Kasumi-1 (cell line): ENCODE measurements at places on chromosomes 16 and 17.
A peak's percentile ranks its signal among the peaks of the same experiment; 100 is the strongest.

- DNase-seq = no peak
Measured at GRCh38 chr16:48607056-48607825, 2.7 kb downstream of the N4BP1 start.

- DNase-seq = peak; percentile 53
Measured at GRCh38 chr17:2025622-2026309, 632 bp upstream of the RTN4RL1 start.

DNA sequence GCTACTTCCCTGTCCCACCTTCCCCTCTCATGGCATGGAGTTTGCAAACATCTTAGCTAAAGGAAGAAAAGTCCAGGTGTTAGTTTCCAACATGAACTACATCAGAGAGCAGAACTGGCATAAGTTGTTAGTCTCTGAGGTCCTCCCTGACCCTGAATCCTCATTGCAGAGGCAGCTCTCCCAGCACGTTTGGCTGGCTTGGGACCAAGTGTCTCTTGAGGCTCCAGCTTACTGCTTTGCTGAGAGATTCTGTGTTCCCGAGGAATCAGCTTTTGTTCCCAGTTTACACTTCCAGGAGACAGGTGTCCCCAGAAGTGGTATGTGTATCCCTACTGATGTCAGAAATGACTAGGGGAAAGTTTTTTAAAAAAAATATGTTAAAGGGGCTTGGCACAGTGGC is 14.7 kb downstream of the DNAH9 start:
- DNase-seq = no peak

- no peak for DNase-seq
Measured at GRCh38 chr17:68592682-68593641, 8.2 kb downstream of the FAM20A start.

GRCh38 chr16:72013888-72014581 is 5.5 kb downstream of the DHODH start:
- peak; percentile 39 for DNase-seq

DNA sequence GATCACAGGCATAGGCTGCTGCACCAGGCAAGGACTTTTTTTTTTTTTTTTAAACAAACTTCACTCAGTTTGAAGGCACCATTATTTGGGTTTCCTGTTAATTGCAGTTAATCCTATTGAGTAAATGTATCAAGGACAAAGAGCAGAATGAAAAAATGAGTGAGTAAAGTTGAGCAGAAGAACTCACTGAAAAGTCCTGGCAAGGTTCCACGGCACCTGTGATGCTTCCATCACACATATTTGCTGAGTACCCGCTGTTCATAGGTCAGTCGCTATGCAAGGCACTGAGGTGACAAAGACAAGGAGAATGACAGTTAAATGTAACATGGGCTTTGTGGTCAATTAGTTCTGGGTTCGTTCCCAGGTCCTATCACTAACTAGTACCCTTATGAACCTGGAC is 670.0 kb downstream of the MAF start:
- DNase-seq = no peak
